ENCODE measurements at places on chromosomes 16 and 17.

GRCh38 chr17:74604200-74604599, 12.1 kb upstream of the CD300LD start:
- DNase-seq, result no peak

DNA sequence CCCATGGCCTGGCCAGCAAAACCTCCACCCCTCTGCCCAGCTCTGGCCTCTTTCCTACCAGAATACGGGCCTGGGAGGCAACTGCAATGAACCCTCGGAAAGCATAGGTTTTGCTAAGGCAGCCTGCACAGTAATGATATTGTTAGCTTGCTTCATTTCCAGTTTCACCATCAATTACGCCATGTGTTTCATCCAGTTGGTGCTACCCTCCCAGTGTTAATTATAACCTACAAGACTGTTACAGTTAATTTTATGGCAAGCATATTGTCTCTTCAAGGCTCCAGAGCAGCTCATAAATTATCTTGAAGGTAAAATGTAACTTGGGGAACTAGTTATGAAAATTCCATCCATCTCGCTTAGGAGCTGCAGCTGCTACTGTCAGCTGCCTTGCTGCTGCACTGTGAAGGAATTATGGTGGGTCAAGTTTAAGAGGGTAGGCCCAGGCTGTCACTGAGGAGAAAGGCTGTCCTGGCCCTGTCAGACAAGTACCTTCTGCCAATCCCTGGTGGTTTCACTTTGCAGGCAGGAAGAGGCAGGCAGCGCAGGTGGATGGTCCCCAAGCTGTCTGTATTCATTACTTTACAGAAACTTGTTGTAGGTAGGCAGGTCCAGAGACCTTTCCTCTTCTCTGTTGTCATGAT, 242.9 kb downstream of the FTO start:
- no peak for DNase-seq

DNA sequence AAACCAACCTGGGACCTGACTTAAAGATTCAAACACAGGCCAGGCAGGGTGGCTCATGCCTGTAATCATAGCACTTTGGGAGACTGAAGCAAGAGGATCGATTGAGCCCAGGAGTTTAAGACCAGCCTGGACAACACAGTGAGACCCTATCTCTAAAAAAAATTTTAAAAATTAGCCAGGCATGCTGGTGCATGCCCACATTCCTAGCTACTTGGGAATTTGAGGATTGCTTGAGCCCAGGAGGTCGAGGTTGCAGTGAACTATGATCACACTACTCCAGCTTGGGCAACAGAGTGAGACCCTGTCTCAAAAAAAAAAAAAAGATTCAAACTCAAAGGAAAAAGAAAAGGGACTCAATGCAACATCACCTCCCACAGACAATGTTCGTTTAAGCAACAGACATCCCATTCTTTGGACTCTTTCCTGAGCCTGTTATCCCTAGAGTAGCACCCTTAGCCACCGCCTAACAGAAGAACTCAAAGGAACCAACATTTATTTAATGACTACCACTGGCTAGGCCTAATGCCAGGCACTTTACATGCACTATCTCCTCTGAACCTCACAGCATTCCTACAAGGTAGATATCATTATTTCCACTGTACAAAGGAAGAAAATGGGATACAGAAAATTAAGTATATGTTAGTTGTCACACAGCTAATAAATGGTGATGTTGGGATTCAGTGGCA, 12.7 kb downstream of the MYO18A start:
- no peak for DNase-seq

DNA sequence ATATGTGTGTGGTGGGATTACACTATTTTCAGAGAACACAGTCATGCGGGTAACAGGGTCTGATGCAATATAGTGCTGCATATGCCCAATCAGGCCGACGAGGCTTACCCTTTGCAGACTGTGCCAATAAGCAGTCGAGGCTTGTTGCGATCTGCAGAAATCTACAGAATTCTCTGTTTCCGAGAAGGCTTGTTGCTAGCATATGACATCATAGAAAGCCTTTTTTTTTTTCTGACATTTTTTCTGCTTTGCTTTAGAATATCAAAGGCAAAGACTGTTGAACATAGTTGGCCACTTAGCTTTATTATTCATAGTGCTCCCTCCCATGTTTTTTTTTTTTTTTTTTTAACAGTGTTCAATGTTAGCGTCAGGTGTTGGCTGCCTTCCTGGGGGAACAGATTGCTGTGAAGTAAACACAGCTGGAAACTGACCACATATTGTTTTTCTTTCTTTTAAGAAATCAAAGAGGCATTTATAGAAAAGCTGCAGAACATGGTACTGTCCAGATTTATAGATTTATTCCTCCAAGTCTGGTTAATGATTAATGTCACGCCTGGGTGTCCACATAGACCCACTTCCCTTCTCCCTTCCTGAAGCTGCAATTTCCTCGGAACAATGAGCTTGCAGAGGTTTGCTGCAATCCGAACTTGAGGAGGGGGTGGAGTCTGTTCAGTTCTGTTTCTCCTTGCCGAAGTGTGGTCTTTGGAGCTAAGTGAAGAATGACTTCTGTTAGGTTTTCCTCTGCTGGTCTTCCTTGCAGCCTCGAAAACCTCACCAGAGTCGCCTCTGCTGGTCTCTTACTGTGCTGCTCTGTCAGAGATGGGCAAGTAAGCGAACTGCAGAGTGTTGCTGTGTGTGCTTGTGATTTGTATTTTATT, 87.3 kb downstream of the MAP2K6 start:
- DNase-seq, result peak; percentile 5

GRCh38 chr16:30902029-30902972, 5.9 kb downstream of the CTF1 start:
- peak; percentile 44 for DNase-seq

DNA sequence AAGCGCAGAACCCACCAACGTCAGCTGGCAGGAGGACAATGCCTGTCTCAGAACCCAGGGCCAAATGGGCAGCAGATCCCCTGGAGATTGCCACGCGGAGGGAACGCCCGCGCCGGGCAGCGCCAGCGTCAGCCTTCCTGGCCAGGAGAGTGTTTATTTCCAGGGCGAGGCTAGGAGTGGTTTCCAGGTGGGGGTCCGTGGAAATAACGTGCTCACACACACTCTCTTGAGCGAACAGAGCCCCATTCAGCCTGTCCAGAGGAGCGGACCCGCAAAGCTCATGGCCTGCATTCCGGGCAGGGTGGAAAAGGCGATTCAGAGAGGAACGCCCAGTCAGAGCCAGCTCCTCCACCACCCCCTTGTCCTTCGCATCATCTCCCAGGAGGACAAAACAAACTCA, 40.3 kb downstream of the SDK2 start:
- DNase-seq, result no peak

DNA sequence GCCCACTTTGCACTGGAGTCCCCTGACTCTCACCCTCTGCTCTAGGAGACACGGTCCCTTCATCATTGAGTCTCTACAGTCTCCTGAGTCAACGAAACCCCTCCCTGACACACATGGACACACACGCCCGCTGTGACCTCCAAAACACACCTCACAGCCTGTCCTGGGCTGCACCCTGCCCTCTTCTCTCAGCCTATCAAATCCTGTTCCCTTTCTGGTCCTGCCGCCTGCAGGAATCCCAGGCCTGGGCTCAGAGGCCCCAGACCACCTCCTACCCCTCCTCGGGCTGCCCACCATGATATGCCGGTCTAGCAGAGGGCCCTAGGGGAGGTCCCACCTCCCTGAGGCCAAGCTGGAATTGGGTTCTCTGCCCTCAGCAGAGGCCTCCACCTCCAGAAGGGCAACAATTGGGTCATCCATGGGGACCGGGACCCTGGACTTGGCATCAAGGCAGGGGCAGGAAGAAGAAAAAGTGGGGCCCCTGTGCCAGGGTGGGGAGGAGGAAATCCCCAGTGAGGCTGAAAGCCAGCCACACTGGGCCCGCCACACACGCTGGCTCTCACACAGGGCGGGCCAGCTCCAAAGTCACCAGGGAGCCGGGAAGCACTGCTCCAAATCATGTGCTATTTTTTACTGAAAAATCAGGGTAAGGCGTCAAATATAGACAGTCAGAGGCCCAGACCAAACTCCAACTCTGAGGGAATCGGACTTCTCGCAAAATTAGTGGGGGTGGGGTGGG, 3.4 kb downstream of the PPP1R9B start:
- DNase-seq, result no peak

DNA sequence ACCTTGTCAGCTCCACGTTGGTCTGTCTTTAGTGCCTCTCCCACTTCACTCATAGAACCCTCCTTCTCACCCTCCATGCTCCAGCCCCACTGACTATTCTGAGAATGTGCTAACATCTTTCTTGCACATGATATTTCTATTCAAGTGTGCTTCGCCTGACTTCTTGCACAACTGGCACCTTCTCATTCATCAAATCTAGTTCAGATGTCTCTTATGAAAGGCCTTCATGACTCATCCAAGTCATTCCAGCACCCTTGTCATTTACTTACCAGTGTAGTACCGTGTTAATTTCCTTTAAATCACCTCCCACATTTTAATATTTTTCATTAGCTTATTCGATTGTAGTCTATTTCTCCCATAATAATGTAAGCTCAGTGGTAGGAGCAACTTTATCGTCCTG, 197.8 kb upstream of the PIRT start:
- no peak for DNase-seq

DNA sequence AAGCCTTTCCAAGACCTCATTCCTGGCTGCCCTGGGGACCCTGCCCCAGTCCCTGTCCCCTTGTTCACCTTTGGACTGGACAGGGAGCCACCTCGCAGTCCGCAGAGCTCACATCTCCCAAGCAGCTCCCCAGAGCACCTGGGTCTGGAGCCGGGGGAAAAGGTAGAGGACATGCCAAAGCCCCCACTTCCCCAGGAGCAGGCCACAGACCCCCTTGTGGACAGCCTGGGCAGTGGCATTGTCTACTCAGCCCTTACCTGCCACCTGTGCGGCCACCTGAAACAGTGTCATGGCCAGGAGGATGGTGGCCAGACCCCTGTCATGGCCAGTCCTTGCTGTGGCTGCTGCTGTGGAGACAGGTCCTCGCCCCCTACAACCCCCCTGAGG, 38.7 kb upstream of the IL21R start:
- no peak for DNase-seq
